ENCODE measurements at places on chromosomes 11 and 22.
A peak's percentile ranks its signal among the peaks of the same experiment; 100 is the strongest.

- DNase-seq = no peak
Measured at GRCh38 chr11:47848700-47849155, 578 bp upstream of the NUP160 start.

- DNase-seq = no peak
Measured at GRCh38 chr11:45805305-45806071, 539 bp downstream of the SLC35C1 start.

GRCh38 chr11:96234866-96235441, 108.0 kb downstream of the MAML2 start:
- DNase-seq = no peak

GRCh38 chr11:133541021-133541719, 8.9 kb upstream of the OPCML start:
- DNase-seq = no peak

- peak; percentile 25 for DNase-seq
Measured at GRCh38 chr11:129881570-129882170, 13.7 kb downstream of the NFRKB start.

- no peak for DNase-seq
Measured at GRCh38 chr22:44661070-44661469, 40.9 kb upstream of the PRR5 start.

GRCh38 chr11:32884770-32885384, 7.7 kb upstream of the QSER1 start:
- DNase-seq = no peak

DNA sequence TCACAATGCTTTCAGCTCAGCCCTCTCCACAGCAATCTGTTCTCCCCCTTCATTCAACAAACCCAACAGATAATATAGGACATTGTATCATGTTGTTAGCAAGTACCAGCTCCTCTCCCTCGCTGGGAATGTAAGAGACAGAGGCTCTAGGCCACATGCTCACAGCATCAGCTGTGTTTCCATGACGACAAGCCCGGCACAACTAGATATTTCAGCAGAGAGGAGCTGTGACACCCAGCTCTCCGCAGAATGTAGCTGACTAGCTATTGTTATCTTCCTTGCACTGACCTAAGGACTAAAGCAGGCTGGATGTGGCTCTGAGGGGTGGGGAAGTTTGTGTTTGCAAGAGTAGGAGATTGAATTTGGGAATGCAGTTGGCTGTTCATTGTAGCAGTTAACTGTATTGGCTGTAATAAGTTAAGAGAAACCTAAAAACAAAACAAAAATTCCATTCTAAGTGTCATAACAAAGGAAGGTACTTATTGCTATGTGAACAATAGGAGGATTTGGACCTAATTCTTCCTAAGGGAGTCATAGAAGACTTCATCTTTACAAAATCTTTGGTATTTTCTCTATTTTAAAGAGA, 28.0 kb upstream of the RRAS2 start:
- no peak for DNase-seq

DNA sequence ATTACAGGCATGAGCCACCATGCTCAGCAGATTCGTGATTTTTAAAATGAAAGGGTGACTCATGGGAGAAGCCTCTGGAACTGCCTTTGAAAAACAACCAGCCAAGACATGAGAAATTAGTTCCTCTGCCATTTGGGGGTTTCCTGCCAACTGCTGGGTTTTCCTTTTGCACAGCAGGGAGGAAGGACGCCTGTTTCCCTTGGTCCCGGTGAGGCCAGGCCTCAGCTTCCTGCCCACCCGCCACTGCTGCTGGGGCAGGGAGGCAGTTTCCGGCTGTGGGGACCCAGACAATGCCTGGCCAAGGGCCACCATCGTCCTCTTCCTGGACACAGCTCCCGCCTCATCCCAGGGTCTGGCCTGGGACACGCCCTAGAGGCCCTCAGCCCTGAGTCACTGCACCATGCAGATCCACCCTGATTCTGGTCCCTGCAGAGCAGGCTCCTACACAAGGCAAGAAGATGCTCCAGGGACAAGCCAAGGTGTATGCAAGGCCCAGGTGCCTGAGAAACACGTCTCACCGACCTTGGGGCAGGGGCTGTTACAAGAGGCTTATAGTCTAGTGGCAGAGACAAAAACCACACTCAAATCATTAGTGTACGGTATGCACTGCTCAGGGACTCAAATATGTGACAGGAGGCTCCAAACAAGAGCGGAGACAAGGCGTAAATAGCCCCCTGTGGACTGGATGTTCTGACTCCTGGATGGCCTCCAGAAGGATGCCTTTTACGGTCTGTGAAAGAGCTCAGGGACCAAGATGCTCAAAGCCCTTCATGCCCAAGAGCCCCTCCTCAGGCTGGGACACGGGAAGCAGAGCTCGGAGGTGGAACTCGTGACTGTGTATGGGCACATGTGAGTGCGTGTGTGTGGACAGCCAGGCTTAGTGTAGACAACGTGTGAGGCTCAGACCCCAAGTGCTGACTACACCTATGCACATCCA, 10.0 kb downstream of the PPM1F start:
- peak; percentile 32 for DNase-seq

DNA sequence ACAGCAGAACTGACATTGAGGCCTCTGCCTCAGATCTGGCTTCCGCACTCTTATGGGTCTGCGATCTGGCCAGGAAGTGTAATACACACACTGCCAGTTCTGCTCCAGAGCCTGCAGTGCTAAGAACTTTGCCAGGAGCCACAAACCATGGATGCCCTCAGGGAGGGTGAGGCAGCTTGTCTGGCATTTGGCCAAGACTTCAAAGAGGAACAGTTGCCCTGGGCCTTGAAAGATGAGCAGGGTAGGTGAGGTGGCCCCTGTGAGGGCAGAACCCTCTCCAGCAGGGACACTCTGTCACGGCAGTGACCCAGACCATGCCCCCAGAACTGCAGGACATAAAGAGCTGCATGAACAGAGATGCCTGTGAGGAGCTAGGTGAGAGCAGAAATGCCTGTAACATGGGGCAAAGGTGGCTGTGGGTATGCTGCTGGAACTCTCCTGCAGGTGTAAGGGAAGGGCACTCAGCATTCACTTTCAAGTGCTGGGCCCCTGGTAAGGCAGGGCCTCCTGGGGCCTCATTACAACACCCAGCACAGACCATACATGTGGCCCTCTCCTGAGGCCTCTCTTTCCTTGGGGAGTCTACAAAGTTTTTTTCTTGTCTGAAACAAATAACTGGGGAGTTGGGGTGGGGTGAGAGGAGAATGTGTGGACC, 47.3 kb downstream of the NEU3 start:
- DNase-seq = no peak

GRCh38 chr11:77436506-77436905, 37.4 kb downstream of the PAK1 start:
- DNase-seq = no peak

DNA sequence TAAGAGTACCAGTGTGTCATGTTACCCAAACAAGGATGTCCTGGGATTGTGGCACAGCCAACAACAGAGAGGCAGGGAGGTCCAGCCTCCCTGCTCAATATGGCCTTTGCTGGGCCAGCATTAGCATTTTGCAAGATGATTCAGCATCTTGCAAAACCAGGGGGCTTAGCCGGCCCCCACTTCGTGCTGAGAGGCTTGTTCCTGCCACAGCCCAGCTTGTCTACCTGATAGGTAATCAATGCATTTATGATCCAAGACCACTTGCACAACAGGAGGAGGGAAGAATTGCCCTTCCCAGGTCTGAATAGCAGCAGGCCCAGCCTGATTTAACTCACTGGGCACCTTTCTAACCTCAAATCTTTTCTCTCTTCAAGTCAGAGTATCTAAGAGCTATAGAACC, 189.0 kb upstream of the SYT13 start:
- DNase-seq = no peak

DNA sequence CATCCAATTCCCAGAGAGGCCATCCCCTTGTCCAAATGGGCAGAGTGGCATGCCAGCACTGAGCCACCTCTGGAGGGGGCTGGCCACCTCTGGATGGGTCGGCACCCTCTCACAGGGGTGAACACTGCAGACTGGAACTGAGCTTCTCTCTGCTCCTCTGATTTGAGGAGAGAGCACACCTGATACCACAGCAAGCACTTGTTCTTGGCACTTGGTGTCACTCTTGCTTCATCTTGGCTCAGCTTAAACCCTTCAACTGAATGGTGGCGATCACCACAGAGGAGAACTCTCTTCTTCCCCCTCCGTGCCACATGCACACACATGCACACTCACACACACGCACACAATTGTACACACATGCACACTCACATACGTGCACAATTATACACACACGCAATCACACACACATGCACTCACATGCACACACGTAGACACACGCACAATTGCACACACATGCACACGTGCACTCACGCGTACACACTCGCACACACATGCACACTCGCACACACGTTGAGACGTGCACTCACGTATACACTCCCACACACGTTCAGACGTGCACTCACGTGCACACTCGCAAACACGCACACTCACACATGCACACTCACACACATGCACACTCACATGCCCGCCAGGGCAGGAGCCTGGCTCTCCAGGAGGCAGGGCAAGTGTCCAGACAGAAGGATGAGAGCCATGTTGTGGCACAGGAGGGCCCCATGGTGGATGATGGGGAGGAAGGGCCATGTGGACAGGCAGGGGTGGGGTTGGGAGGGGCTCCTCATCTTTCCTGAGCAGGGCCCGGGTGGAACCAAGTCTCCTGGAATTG, 23.4 kb downstream of the OVOL1 start:
- no peak for DNase-seq

DNA sequence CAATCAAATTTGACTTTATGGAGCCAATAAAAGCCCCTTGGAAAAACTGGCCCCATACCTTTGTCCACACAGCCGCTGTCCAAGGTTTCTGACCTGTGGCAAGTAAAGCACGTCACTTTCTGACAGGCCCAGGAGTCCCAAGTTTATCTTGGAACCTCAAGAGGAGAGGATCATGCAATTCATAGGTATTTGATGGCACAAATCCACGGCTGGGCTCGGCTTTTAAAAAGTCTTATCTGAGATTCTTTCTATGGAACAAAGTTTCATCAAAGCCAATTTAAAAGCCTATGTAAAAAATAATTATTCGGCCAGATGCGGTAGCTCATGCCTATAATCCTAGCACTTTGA, 13.6 kb downstream of the TMEM138 start:
- no peak for DNase-seq

GRCh38 chr11:78954261-78954660, 379.6 kb upstream of the NARS2 start:
- no peak for DNase-seq

DNA sequence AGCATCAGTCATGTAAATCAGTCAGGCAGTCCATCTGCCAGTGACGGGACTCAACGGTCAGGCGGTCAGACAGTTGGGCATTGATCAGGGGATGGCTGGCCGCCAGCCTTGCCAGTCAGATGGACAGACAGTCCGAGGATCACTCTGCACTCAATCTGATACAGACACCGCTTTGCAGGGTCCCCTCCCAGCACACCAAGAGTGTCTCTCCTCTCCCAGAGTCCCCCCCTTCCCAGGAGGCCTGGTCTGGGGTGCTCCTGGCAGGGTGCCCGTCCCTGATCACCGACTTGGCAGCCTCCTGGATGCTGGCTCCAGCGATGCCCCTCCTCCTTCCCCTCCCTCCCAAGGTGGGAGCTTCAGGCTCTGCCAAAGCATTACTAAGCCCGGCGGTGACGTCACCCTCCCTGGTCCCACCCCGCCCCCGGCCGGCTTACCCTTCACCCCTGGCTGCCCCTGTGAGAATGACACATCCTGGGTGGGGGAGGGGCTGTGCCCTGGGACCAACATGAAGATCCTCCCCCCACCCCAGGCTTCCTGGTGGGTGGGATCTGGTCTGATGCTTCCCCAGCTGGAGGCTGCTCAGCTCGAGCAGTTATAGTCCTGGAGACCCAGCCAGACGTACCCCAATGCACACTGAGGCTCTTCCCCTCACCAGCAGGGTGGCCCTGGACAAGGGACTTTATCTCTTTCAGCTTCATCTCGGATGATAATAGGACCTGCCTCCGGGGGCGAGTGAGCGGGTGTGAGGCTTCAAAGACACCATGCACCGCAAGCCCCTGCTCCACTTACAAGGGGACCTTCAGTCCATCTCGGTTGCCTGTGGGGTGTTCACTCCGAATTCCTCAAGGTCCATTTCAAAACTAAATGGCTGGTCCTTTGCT, 69.2 kb downstream of the CD82 start:
- DNase-seq = no peak

DNA sequence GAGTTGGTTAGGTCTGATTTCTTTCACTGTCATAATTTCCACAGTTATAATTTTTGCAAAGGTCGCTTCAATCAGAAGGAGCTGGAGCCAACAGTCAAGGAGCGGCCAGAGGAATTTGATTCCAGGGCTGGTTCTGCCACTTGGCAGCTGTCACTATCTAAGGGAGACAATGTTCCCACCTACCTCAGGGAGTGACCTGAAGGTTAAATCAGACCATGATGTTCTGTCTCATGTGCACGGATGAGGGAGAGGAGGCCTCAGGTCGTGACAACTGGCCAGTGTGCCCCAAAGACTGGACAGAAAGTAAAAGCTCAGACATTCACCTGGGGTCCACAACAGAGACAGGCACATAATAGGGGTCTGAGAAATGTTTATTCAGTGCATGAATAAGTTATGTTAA, 7.6 kb downstream of the MRGPRD start:
- no peak for DNase-seq

DNA sequence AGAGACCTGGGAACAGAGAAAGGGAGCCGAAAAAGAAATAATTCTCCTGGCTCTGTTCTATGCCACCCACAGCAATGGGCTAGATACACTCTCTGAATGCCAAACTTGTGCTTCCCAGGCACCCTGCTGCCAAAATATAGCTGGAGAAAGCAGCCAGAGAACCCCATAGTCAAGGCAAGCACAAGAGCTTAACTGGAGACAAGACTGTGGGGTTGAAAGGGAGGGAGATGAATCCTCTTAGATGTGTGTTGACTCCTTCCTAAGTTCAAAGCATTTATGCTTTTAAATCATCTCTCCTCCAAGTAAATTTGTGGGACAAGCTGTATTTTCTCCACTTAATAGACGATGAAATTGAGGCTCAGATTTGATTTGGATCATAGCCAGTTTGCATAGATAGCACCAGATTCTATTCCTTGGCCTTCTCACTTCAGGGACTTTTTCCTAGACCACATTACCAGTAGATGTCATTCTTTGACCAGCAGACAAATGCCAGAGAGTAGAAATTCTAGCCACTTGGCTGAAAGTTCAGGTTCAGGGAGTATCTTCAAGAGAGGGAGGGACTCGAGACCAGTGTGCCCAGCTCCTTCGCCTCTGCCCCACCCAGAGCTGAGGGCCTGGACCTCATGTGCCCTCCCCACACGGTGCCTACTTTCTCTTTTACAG, 16.5 kb upstream of the ETS1 start:
- DNase-seq = no peak

DNA sequence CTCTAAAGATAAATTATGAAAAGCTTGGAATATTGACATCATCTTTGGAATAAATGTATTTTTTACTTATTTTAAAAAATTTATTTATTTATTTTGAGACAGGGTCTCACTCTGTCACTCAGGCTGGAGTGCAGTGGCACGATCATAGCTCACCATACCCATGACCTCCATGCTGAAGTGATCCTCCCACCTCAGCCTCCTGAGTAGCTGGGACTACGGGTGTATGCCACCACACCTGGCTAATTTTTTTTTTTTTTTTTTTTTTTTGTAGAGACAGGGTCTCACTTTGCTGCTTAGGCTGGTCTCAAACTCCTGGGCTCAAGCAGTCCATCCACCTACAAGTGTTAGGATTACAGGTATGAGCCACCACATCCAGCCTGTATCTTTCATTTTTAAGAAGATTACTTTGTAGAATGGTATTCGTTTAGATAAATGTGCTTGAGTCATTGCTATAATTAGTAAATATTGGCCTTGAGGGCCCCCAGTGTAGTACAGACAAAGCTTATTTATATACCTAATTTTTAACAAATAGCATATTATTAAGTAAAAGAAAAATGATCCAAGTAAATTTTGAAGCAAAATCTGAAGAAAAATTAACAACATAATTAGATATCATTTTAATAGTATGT, 8.5 kb downstream of the SWAP70 start:
- DNase-seq = no peak
